ENCODE measurements at places on chromosomes 12 and 14. TPM values are rescaled to one million over a fixed set of nuclear protein-coding genes. Genes with fewer than 3 reads are reported as not detected.

ITGB7 gene
- total RNA-seq = 102 TPM

MFAP5 gene
- not detected for total RNA-seq

TAS2R8 gene
- total RNA-seq = not detected

CARMIL3 gene
- 0.56 TPM for total RNA-seq

GLIPR1L1 gene
- not detected for total RNA-seq

TAS2R42 gene
- total RNA-seq = not detected

SLC17A8 gene
- not detected for total RNA-seq

TSPAN8 gene
- total RNA-seq = not detected

RNASE7 gene
- not detected for total RNA-seq

MYO1A gene
- total RNA-seq = 1.3 TPM

ASCL1 gene
- not detected for total RNA-seq

- H3K4me3 ChIP-seq = no peak overlapping the region
- peaks cover 17% of the 10 kb centered on the region for H3K36me3 ChIP-seq
- no peak for DNase-seq
- H3K27me3 ChIP-seq = no peaks in the 10 kb centered on the region
- peaks cover 2% of the 10 kb centered on the region for H3K4me1 ChIP-seq
These were observed 61.8 kb downstream of the RNFT2 start for GRCh38 chr12:116799955-116800354.

DNA sequence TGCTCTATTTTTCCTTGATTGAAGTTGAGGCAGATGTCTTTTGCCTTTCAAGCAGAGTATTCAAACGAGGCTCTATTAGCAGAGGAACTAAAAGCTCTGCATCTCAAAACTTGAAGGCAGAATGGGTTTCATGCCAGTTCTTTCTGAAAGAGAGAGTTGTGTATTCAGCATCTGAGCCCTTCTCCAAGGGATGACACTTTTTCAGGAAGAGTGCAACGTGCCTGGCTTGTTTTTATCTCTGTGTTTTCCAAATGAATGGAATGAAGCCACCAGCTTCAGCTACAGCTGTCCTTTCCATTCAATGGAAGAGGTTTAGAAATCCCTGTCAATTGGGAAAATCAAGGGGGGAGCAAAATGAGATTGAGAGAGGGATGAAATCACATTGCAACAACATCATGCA, 14.6 kb downstream of the BEST3 start:
- H3K4me3 ChIP-seq = no peak overlapping the region
- no peak for DNase-seq
- no peaks in the 10 kb centered on the region for H3K36me3 ChIP-seq
- peaks cover 21% of the 10 kb centered on the region for H3K27me3 ChIP-seq
- no peak overlapping the region for H3K27ac ChIP-seq

DNA sequence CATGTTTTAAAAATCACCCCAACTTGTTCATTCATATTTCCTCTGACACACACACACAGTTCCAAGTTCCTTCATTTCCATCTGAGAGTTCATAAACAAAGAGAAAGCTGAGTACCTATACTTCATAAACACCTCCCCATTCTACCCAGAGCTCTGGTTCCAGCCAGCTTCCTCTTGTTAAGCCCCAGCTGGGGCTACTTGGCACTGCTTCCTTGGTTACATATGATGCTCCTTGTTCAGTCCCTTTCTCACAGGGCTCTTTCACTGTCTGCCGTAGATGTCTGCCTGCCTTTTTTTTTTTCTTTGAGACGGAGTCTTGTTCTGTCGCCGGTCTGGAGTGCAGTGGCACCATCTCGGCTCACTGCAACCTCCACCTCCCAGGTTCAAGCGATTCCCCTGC, 77.5 kb downstream of the COX16 start:
- peaks cover 14% of the 10 kb centered on the region for H3K27me3 ChIP-seq
- DNase-seq = no peak
- no peaks in the 10 kb centered on the region for H3K4me1 ChIP-seq

DNA sequence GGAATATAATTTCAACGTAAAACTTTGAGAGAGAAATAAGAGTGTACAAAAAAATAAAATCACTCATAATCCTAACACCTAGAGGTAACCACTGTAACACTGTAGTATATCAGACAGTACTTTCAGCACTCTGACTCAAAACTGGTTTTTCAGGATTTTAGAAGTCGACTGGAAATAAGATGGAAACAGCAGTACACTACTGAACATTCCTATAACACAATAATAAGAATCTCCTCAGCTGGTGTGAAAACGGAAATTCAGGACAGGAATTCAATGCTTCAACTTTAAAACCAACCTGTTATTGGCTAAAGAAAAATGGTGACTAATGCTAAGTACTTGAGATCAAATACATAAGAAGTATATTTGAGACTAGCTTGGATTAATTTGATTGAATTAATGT, 12.3 kb upstream of the PITPNM2 start:
- H3K27me3 ChIP-seq = no peaks in the 10 kb centered on the region
- no peaks in the 10 kb centered on the region for H3K4me1 ChIP-seq
- H3K27ac ChIP-seq = no peak overlapping the region

GRCh38 chr12:106142591-106143261, 4.0 kb upstream of the NUAK1 start:
- H3K4me1 ChIP-seq = no peaks in the 10 kb centered on the region
- no peak overlapping the region for H3K4me3 ChIP-seq
- DNase-seq = no peak
- no peaks in the 10 kb centered on the region for H3K36me3 ChIP-seq
- H3K27me3 ChIP-seq = peaks cover 48% of the 10 kb centered on the region
- no peak overlapping the region for H3K27ac ChIP-seq

DNA sequence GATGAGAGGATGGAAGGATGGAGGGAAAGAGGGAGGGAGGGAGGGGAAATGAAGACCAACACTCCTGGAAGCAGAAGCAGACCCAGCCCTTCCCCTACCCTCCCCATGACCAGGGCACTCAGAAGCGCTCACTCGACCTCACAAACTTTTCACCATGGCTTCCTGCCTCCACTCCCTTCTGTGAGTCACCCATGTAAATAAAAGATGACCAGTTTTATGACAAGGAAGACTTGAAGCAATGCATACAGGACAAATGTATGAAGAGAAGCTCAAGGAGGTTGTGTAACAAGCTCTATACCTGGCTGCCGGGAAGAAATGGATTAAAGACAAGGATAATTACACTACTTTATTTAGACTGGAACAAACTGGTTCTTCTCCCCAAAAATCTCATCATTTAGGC, 63.8 kb downstream of the CDC42BPB start:
- peaks cover 9% of the 10 kb centered on the region for H3K36me3 ChIP-seq
- H3K4me1 ChIP-seq = no peaks in the 10 kb centered on the region
- H3K27ac ChIP-seq = no peak overlapping the region
- H3K27me3 ChIP-seq = no peaks in the 10 kb centered on the region
- no peak overlapping the region for H3K4me3 ChIP-seq

GRCh38 chr14:102798926-102799325, 21.7 kb downstream of the TRAF3 start:
- H3K4me1 ChIP-seq = peaks cover 44% of the 10 kb centered on the region
- peaks cover 24% of the 10 kb centered on the region for H3K36me3 ChIP-seq
- no peak overlapping the region for H3K4me3 ChIP-seq
- DNase-seq = no peak

DNA sequence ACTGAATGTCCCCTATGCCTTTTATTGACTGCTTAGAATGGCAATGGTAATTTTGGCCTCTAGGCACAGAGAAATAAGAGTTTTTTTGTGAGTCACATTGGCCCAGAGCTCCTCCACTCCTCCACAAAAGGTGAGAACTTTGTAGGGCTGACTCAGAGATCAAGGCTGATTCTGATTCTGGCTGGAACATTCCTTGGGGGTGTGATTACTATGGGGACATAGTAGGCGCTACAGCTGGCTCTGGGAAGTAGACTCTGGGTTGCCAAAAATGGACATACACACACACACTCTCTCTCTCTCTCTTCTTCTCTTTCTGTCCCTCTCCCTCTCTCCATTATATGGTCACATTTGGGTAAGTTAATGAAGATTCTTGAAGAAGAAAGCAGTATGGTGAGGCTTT, 174.6 kb upstream of the DDHD1 start:
- H3K27me3 ChIP-seq = no peaks in the 10 kb centered on the region
- H3K27ac ChIP-seq = no peak overlapping the region
- no peaks in the 10 kb centered on the region for H3K4me1 ChIP-seq
- H3K4me3 ChIP-seq = no peak overlapping the region
- DNase-seq = no peak

GRCh38 chr12:19423166-19423930, 15.9 kb upstream of the AEBP2 start:
- H3K4me1 ChIP-seq = peaks cover 9% of the 10 kb centered on the region
- no peak overlapping the region for H3K4me3 ChIP-seq
- no peaks in the 10 kb centered on the region for H3K27me3 ChIP-seq
- no peak for DNase-seq
- no peak overlapping the region for H3K27ac ChIP-seq
- H3K36me3 ChIP-seq = no peaks in the 10 kb centered on the region

DNA sequence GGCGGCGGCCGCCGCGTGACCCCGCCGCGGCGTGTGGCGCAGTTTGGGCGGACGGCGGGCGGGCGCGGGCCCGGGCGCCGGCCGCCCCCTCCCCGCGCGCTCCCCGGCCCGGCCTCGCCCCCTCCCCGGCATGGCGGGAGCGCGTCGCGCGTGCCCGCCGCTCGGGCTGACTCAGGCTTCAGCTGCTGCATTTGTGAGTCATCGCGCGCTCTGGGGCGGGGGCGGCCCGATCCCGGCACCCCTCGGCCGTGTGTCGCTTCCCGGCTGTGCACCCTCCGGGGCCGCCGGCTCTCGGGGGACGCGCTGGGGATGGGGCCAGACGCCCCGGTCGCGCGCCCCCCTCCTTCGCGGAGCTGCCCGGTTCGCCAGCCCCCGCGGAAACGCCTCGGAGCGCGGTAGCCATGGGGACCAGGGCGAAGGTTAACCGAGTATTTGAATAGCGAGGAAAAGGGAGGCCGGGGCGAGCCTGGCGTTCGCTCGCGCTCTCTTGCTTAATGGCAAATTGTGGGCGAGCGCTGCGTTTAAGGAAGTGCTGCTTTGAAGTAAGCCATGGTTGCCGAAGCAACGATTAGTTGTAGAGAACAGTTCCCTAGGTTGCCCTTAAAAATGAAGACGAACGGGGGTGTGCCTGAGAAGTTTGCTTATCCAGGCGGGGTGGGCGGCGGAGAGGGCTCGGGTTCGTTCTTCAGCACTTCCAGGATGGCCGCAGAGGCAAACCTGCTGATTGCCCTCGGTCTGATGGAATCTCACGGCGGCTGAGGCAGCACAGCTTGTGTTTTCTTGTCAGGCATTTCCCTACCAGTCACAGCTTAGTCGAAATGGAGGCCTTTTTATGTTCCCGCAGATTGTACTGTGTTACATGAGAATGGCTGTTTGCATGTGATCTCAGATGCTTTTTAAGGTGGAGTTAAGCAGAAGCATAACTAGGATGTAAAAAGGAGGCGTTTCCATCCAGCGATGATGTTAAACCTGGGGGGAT, 896 bp downstream of the EIF5 start:
- peak overlapping the region; percentile 87 for H3K27ac ChIP-seq
- H3K27me3 ChIP-seq = no peaks in the 10 kb centered on the region
- peaks cover 48% of the 10 kb centered on the region for H3K4me1 ChIP-seq

- no peaks in the 10 kb centered on the region for H3K27me3 ChIP-seq
- H3K4me1 ChIP-seq = peaks cover 2% of the 10 kb centered on the region
- peaks cover 14% of the 10 kb centered on the region for H3K36me3 ChIP-seq
- H3K27ac ChIP-seq = no peak overlapping the region
- DNase-seq = no peak
These were observed 122.0 kb downstream of the PCNX1 start for GRCh38 chr14:71029236-71029781.

- peak overlapping the region; percentile 32 for H3K4me3 ChIP-seq
- H3K27ac ChIP-seq = peak overlapping the region; percentile 99
- H3K36me3 ChIP-seq = peaks cover 65% of the 10 kb centered on the region
- H3K4me1 ChIP-seq = peaks cover 81% of the 10 kb centered on the region
These were observed 24.8 kb downstream of the BICDL1 start for GRCh38 chr12:120013659-120014380.

DNA sequence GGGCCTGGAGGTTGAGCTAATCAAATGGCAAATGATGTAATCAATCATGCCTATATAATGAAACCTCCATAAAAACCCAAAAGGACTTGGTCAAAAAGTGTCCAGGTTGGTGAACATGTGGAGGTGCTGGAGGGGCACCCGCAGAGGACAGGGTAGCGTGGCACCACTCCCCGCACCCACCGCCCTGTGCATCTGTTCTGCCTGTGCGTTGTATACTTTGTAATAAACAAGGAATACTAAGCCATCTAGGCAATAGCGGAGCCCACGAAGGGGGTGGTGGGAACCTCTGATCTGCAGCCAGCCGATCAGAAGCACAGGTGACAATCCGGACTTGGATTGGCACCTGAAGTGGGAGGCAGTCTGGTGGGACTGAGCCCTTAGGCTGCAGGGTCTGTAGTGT, 75.8 kb upstream of the GPR68 start:
- H3K27ac ChIP-seq = peak overlapping the region; percentile 79
- H3K4me1 ChIP-seq = peaks cover 70% of the 10 kb centered on the region
- no peak for DNase-seq
- peaks cover 53% of the 10 kb centered on the region for H3K36me3 ChIP-seq

- H3K4me1 ChIP-seq = no peaks in the 10 kb centered on the region
- H3K4me3 ChIP-seq = no peak overlapping the region
- no peaks in the 10 kb centered on the region for H3K27me3 ChIP-seq
- DNase-seq = no peak
These were observed 1951.9 kb upstream of the SEL1L start for GRCh38 chr14:83485591-83485990.

DNA sequence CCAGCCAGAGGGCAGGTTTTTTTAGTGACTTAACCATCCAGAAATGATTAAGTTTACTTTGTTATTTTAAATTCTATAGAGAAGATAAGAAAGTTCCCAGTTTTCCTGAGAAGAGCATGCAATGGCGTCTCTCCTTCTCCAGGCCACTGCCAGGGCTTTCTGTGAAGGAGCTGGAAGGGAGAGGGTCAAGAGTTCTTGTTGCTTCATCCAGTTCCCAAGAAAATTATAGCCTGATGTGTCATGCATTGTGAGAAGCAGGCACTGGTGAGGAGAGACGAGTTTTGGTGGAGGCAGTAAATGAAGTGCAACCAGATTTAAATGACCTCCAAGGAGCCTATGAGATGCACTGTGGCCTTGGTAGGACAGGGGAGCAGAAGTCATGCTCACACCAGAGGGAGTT, 14.2 kb downstream of the ELK3 start:
- peaks cover 83% of the 10 kb centered on the region for H3K4me1 ChIP-seq
- H3K4me3 ChIP-seq = no peak overlapping the region
- H3K36me3 ChIP-seq = peaks cover 45% of the 10 kb centered on the region
- H3K27ac ChIP-seq = peak overlapping the region; percentile 9
- H3K27me3 ChIP-seq = no peaks in the 10 kb centered on the region

DNA sequence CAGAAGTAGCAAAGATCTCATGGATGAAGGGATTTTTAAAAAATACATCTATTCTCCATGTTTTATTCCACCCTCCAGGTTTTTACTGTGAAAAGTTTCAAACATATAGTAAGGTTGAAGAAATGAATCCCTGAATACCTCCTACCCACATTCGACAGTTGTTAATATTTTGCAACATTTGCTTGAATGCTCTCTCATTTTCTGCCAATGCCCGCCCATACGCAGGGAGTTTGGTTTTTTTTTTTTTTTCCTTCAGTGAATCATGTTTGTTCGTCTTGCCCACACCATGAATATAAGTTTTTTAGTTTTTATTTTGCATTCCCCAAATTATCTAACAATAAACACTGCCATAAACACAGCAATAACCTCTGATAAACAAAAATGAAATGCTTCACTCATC, 82.9 kb downstream of the MAP1LC3B2 start:
- peaks cover 5% of the 10 kb centered on the region for H3K4me1 ChIP-seq
- H3K36me3 ChIP-seq = no peaks in the 10 kb centered on the region
- H3K27me3 ChIP-seq = no peaks in the 10 kb centered on the region
- DNase-seq = no peak

GRCh38 chr12:95962222-95962621, 19.1 kb downstream of the AMDHD1 start:
- H3K27ac ChIP-seq = no peak overlapping the region
- peaks cover 3% of the 10 kb centered on the region for H3K36me3 ChIP-seq
- H3K27me3 ChIP-seq = no peaks in the 10 kb centered on the region
- no peak for DNase-seq
- H3K4me1 ChIP-seq = no peaks in the 10 kb centered on the region
